ENCODE measurements at places on chromosomes 4 and X.

DNA sequence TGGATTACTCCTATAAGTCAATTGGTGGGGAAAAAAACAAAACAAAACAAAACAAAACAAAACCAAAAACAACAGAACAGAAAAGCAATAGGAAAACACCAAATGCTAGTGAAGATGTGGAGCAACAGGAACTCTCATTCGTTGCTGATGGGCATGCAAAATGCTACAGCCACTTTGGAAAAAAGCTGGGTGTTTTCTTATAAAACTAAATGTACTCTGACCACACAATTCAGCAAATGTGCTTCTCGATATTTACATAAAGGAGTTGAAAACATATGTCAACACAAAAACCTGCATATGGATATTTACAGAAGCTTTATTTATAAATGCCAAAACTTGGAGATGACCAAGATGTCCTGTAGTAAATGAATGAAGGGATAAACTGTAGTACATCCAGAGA is 703.6 kb upstream of the FAM241A start:
- DNase-seq: no peak

DNA sequence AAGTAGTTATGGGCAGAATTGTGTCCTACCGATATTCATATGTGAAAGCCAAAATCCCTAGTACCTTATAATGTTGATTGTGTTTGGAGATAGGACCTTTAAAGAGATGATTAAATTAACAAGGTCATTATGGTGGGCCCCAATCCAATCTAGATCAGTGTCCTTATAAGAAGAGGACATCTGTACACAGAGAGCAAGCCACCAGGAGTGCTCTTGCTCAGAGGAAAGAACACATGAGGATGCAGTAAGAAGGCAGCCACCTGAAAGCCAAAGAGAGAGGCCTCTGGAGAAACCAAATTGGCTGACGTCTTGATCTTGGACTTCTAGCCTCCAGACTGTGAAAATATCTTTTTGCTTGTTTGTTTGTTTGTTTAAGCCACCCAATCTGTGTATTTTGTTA is 1290.8 kb upstream of the PABPC4L start:
- no peak for DNase-seq

DNA sequence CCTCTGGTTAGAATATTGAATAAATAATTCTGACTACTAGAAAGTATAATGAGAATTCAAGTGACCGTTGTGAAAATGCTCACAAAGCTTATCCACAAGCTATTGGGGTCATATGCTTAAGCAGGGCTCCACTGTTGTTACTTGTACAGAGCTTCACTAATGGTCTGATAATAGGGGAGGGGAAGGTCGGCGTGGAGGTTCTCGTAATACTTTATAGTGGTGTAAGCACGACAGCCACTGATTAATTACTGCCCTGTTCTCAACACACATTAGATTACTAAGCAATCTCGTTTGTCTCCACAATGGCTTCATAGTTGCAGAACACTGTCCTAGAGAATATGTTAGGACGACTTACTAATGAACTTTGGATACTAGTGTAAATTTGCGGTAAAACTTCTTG is 11.6 kb downstream of the UNC5C start:
- DNase-seq: no peak

GRCh38 chr4:82905205-82905604 is 4.7 kb downstream of the THAP9 start:
- no peak for DNase-seq

DNA sequence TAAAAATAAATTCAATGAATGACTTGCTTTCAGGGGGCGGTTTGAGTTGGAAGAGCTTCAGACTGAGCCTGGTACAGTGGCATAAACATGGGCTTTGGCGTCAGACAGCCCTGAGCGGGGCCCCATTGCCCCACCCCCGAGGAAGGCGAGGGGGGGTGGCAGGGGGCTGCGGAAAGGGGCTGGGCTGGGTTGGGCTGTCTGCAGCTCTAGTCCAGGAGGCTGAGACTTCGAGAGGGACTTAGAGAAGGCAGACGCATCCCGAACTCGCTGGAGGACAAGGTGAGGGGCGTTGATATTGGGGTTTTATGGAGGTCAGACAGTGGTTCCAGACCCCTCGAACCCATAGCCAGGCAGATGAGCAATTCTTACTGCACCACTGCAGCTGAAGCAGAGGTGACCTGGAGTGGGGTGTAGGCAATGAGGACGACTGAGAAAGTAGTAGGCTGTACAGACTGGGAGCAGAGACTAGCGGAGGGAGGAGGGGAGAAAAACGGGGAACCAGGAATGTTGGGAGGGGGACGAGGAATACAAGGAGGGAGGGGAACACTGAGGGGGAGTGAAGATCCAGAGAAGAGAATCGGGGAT is at the start of gene MAGED2:
Gene MAGED2, plus strand, starts transcription at position 222 of the 585 bp plus-strand sequence. CDS start 1,587 bp downstream, outside the sequence.
- peak; percentile 42 for DNase-seq

- DNase-seq: no peak
Measured at GRCh38 chr4:152161676-152162330, 374.1 kb downstream of the FBXW7 start.

GRCh38 chr4:121358473-121358872 is 22.3 kb downstream of the QRFPR start:
- no peak for DNase-seq
